Stimulated activated CD4-positive, alpha-beta T cell treated with anti-CD3 and anti-CD28 coated beads, Interleukin-15, amount 100 ng/mL, for 1 hour (primary cell): ENCODE measurements at places on chromosomes 1 and 21.

- peak; percentile 16 for DNase-seq
Observed at GRCh38 chr1:45512641-45513054, 9.0 kb downstream of the PRDX1 start.

DNA sequence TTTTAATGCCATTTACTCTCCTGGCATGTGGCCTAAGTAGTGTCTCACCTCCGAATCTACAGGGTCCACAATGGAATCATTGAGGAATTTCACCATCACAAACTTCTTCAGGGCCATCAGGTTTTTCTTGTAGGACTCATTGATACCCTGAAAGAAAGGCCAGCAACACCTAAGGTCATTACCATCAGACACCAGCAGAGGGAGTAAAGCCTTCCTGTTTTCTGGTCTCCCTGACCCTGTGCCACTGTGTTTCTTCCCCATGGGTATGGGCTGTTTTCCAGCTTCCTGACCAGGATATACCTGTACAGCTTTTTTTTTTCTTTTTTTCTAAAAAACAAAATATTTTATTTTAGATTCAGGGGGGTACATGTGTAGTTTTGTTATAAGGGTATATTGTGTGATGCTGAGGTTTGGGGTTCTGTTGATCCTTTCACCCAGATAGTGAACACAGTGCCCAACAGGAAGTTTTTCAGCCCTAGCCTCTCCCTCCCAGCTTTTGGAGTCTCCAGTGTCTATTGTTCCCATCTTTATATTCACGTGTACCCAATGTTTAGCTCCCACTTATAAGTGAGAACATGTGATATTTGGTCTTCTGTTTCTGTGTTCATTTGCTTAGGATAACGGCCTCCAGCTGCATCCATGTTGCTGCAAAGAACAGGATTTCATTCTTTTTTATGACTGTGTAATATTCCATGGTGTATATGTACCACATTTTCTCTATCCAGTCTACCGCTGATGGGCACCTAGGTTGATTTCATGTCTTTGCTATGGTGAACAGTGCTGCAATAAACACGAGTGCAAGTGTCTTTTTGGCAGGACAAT is 18.3 kb downstream of the PPT1 start:
- no peak for DNase-seq

DNA sequence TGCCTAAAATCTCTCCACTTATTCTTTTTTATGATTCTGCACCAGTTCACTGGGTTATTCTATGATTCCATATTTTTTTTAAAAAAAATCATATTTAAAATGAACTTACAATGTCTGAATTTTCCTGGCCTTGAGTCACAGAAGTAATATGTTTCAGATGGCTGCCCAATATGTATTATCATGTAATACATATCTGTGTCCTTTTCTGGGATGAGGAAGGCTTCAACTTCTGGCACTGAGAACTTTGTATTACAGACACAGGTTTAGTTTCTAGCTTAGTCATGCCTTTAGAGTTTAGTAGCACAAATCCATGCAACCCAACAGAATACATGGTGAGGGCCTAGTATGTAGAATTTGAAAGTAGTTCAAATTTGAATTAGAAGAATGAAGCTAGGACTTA is 7.8 kb upstream of the HSD17B7 start:
- no peak for DNase-seq

GRCh38 chr1:69191335-69191734 is 376.4 kb upstream of the LRRC7 start:
- DNase-seq = no peak

DNA sequence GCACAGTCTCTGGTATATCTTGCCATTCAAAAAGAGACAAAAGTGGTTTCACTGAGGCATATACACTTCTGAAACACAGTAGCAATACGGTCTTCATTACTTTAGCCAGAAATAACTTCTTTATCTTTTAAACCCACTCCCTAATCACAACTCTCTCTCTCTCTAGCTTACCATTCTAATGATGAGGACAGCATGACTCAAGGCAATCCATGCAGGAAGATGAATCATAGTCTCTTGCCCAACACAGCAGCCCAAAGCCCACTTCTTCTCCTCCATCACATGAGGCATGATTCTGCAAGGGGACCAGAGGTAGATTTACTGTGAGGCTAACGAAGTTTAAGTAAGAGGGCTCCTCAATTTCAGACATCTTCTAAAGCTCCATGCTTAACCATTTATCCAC is 285.0 kb upstream of the NR5A2 start:
- no peak for DNase-seq

- DNase-seq = peak; percentile 34
Observed at GRCh38 chr1:50968821-50969610, 1.0 kb upstream of the CDKN2C start.

DNA sequence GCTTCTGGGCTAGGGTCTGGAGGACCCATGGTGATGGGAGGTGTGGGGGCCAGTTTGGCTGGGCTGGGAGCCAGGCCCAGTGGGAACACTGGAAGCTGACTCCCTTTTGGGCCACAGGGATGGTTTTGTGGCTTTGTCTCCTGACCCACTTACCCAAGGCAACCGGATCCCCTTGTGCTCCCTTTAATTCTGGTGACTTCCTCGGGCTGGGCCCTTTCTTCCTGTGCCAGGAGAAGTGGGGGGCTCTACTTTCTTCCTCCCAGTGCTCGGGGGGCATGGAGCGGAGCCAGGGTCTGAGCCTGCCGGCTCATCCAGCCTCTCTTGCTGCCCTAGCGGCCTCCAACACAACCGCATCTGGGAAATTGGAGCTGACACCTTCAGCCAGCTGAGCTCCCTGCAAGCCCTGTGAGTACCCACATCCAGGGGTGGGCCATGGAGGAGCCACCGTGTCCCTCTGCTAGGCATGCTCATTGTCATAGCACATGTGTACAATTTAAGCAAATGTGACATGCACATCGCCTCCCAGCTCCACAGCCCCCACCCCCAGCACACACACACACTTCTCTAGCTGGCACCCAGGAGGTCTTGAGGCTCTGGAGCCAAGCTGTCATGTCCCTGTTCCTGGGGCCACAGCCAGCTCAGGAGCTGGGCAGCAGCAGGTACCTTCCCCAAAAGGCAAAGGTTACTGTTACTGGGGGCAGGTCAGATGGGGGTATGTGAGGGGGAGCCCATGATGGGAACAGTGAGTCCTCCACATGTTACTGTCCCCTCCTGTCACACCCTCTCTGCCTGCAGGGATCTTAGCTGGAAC is 35.0 kb downstream of the UBE2T start:
- no peak for DNase-seq

DNA sequence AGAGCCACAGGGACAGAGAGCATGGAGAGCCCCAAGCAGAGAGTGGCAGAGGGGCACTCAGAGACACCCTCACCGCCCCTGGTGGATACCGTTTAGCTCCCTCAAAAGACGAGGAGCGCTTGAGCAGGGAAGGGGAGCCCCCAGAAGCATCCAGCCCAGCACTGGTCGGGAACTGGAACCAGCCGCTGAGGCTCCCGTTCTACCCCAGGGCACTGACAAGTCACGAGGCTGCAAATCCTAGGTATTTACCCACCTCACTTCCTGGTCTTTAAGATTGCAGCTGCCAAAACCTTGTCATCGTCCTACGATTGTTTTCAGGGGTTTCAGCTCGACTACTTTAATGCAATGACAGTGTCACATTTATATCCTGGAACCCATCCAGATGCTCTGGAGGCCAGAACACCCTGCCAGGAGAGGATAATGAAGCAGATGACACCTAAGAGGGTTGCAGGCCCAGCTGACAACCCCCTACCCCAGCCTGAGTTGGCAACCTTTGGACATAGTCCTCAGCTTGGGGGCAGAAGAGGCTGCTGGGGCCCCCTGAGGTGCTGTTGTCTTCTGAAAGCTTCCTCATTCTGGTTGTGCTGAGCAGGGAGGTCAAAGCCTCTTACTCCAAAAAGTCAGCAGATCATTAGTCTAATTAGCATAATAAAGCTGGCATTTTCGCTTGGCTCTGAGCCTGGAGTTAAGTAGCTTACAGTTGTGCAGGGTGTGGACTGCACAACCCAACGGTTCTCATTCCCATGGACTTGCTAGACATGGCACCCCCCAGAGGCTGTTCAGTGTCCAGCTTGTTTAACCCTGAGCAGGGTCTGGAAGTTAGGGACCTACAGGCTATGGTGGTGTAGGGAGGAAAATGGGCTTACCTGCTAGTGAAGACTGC is 20.6 kb upstream of the BACE2 start:
- DNase-seq = no peak

DNA sequence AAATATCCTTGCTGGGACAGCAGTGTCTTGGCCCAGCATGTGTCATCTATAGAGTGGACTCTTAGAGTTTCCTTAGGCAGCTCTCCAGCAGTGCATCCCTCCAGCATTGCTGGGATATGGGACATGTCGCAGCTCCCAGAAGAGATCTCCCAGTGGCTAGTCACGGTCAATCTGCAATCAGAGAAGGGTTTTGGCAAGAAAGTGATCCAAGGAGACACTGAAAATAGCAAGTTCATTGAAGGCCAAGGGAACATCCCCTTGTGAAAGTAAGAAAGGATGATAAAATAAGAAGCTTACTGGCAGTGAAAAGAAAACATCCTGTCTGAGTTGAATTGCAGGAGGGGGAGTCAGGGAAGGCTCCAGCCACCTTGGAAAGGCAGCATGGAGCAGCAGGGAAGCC is 19.3 kb upstream of the NPL start:
- no peak for DNase-seq

DNA sequence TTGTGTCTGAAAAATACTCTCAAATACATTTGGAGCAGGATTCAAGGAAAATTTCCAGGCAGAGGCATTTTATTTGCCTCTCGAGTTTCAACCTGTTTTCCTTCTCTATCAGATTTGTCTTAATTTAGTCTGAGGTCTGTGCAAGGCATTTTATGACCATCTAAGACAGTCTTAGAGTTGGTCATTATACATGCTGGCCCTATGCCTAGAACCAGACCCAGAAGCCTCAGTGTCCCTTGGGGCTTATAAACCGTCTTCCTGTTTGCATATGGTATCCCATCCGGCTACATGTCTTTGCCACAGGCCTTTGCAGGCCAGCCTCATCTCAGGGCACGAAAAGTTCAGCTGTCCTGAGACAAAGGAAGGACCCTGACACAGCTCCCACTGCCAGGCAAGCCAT is 346.1 kb downstream of the SIPA1L2 start:
- no peak for DNase-seq

GRCh38 chr1:145918992-145919939 is 749 bp upstream of the PEX11B start:
- DNase-seq = no peak

DNA sequence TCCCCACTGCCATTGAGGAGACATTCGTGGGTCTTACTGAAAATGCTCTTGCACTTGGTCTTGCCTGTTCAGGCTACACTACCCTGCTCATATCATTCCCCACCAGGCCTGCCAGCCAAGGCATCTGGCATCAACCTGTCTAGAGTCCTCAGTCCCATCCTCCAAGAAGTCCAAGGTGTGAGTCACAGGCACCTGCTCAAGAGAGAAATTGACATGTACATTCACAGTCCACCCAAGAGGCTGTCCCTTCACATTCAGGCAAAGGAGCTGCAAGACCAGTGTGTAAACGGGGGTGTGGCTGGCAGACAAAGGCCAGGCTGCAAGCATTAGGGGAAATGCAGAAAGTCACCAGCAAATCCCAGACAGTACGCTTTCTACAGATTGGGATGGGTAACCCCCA is 13.1 kb upstream of the PLA2G2C start:
- no peak for DNase-seq

- DNase-seq = no peak
Observed at GRCh38 chr1:37605061-37605650, 9.4 kb upstream of the GNL2 start.

GRCh38 chr1:100950781-100951180 is 54.9 kb downstream of the SLC30A7 start:
- DNase-seq = no peak

GRCh38 chr1:192568063-192568462 is 7.5 kb upstream of the RGS1 start:
- no peak for DNase-seq

GRCh38 chr1:57600424-57600823 is 176.6 kb upstream of the DAB1 start:
- DNase-seq = no peak

- DNase-seq = no peak
Observed at GRCh38 chr21:27681841-27682240, 715.0 kb upstream of the ADAMTS5 start.

- no peak for DNase-seq
Observed at GRCh38 chr1:96771847-96772246, 50.3 kb downstream of the PTBP2 start.

DNA sequence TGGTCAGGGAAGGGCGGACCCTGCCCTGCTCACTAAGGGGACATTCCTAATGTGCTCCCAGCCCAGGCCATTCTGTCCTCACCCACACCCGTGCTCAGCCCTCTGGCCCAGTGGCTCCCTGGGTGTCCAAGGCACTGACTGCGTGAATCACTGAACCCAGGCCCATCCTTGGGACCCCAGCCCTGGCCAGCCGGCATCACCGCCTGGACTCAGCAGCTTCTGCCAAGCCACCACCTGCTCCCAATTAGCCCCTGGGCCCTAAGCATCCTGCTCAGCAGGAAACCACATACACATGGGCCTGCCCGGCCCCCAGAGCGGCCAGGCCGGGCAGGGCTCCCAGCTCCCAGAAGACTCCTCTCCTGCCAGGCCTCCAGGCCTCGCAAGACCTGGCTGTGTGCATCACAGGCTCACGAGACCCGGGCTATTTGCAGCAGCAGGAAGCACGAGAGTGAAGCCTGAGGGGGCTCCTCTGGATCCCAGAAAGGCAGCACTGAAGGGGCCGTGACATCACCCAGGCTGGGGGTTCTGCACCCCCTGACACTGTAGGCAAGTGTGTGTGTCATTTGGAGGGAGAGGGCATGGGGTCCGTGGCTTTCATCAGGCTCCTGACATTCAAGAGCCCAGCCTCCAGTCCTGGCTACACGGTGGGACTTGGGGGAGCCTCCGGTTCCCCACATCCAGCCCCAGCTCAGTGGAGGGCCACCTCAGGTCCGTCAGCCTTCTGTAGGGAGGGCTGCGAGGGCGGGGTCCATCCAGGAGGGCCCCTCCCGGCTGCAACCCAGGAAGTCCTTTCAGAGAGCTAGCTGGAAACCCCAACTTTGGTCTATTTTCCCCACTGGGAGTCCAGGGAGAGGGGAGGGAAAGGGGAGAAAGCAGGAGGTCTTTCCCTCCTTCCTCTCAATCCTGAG is 1.6 kb downstream of the MFAP2 start:
- no peak for DNase-seq

DNA sequence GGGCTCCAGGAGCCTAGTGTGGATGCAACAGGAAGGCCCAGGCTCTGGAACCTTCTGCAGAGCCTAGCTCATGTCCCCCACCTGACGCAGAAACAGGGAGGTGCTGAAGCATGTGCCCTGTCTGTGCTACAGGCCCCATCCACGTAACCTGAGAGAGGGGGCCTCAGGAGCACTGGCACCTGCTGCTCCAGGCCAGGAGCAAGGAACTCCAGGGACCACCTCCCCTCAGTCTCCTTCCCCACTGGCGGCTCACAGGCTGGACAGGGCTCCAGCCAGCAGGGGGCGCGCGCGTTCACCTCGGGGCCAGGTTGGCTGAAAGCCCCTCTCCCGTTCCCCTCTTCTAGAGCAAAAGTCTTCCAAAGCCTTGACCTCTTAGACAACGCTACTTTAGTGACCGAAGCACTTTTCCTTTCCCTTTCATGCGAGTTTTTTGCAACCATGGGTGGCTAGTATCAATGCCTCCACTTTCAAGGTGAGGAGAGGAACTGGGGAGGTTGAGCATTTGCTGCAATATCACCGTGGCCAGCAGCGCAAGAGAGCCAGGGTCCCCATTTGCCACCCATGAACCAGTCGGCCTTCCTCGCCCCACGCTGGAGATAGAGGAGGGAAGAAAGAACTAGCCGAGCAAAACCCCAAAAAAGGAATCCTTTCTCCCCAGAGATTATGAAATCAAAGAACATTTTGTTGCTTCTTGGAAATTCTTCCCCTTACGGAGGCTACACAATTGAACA is 52.4 kb upstream of the GPR157 start:
- peak; percentile 46 for DNase-seq
